Omental fat pad (tissue), 4 donors: ENCODE measurements at places on chromosomes 13 and 19. TPM values are rescaled to one million over a fixed set of nuclear protein-coding genes. Genes with fewer than 3 reads are reported as not detected.

DNA sequence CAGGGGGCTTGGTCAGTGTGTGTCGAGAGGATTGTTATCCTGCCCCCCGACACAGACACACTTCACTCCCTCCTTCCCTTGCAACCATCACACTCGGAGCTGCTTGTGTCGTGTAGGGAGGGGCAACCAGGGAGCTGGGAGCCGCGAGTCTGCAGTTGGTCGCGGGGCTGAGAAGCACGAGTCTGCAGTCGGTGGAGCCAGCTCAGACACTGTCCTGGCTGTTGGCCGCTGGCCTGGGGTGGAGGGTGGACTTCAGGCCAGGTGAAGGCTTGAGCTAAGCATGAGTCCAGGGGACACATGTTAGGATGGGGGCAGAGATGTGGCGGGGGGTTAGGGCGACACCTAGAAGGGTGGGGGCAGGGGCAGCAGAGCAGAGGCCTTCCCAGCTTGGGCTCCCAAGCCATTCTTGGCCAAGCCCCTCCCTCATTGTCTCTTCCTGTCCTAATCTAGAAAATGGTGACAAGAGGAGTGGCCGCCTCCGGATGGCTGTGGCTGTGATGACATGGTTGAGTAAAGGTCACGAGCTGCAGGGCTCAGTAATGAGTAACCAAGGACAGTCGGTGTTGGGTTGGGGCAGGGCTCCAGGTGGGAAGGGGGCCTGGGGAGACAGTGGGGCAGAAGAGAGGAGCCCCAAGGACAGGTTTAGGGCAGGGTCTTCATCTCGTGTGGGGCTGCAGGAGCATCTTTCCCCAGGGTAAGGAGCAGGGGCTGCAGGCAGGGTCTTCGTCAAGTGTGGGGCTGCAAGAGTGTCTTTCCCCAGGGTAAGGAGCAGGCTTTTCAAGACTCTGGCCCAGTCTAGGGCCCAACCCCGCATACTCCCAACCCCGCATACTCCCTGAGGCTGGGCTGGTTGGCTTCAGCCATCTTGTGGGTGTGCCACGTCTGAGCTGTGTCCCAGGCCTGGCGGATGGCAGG lies 8.6 kb downstream of the PPP5C start:
- DNase-seq: no peak

Gene CLEC17A
- not detected for total RNA-seq

GRCh38 chr19:56875717-56876116 lies 35.2 kb upstream of the PEG3 start:
- no peak for DNase-seq

- DNase-seq: no peak
Measured at GRCh38 chr19:28363254-28363653, 849.7 kb downstream of the UQCRFS1 start.

Gene OR7D2
- total RNA-seq: not detected
